ENCODE measurements at places on chromosomes 11 and 22. TPM values are rescaled to one million over a fixed set of nuclear protein-coding genes. Genes with fewer than 3 reads are reported as not detected.

The RFPL2 gene
- total RNA-seq = not detected

The PHOX2A gene
- not detected for total RNA-seq

The CAPRIN1 gene
- 134 TPM for total RNA-seq

The OR5J2 gene
- total RNA-seq = not detected

The ANO1 gene
- 8.7 TPM for total RNA-seq

The IGLL1 gene
- total RNA-seq = not detected

The ALKBH3 gene
- total RNA-seq = 9.2 TPM

The OR52H1 gene
- total RNA-seq = not detected

The PRRG4 gene
- 0.82 TPM for total RNA-seq

GRCh38 chr11:74004759-74005615 lies 3.9 kb downstream of the UCP3 start:
- no peaks in the 10 kb centered on the region for H3K36me3 ChIP-seq
- peaks cover 17% of the 10 kb centered on the region for H3K4me1 ChIP-seq
- H3K27me3 ChIP-seq = no peaks in the 10 kb centered on the region
- no peak for DNase-seq

GRCh38 chr11:8739309-8739793 lies 56.8 kb downstream of the RPL27A start:
- no peaks in the 10 kb centered on the region for H3K27me3 ChIP-seq
- H3K36me3 ChIP-seq = peaks cover 25% of the 10 kb centered on the region
- no peak for DNase-seq
- no peak overlapping the region for H3K27ac ChIP-seq
- H3K4me3 ChIP-seq = no peak overlapping the region

DNA sequence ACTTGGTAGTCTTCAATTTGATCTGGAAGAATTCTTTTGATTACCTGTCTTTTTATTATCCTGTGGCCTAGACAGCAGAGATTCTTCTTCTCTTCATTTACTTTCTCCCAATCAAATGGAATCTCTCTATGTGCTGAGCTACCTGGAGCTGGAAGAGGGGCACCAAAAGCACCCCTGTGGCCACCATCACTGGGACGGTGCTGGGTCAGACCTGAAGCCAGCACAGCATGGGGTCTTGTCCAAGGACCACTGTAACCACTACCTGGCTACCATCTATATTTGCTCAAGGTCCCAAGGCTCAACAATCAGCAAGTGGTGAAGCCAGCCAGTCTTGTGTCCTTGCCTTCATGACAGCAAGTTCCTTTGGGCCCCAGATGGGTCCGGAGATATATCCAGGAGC lies 186.6 kb downstream of the JRKL start:
- H3K27me3 ChIP-seq = no peaks in the 10 kb centered on the region
- no peaks in the 10 kb centered on the region for H3K4me1 ChIP-seq

- H3K4me3 ChIP-seq = no peak overlapping the region
- no peaks in the 10 kb centered on the region for H3K4me1 ChIP-seq
- no peaks in the 10 kb centered on the region for H3K27me3 ChIP-seq
- H3K36me3 ChIP-seq = no peaks in the 10 kb centered on the region
Measured at GRCh38 chr11:16153951-16154350, 202.4 kb downstream of the SOX6 start.

DNA sequence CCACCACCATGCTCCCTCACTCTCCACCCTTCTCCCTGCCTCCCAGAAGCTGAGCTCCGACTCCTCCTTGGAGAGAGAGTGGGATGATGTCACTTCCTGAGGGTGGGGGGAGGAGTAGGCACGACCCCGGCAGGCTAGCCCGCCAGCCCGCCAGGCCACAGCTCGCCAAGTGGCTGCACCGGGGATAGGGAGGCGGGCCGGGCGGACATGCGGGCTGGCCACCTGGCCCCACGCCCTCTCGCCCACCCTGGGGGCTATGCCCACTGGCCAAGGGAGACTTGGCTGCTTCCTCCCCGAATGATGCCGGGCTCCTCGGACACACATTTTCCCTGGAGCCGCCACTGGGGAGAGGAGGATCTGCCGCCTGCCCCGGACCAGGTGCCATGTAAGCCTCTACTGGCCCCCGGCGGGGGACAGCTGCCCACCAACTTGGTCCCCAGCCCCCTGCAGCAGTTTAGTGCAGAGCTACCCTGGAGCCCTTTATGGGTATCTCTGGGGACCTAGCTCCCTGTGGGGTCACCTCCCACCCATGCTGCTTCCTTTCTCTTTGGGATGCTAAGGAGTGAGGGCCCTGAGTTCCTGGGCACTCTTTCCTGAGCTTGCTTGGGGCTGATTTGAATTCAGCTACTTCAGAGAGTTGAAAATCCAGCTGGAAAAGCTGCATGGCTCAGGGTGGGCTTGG lies 33.7 kb upstream of the MYRF start:
- peaks cover 35% of the 10 kb centered on the region for H3K4me1 ChIP-seq
- no peaks in the 10 kb centered on the region for H3K27me3 ChIP-seq
- H3K4me3 ChIP-seq = peak overlapping the region; percentile 54
- peak overlapping the region; percentile 38 for H3K27ac ChIP-seq

GRCh38 chr11:78282821-78283220 lies 94.1 kb downstream of the USP35 start:
- no peak for DNase-seq
- peaks cover 17% of the 10 kb centered on the region for H3K36me3 ChIP-seq
- H3K4me1 ChIP-seq = peaks cover 36% of the 10 kb centered on the region
- no peak overlapping the region for H3K4me3 ChIP-seq

GRCh38 chr11:41446566-41446965 lies 12.9 kb downstream of the LRRC4C start:
- no peaks in the 10 kb centered on the region for H3K27me3 ChIP-seq
- H3K4me3 ChIP-seq = no peak overlapping the region
- H3K36me3 ChIP-seq = no peaks in the 10 kb centered on the region

DNA sequence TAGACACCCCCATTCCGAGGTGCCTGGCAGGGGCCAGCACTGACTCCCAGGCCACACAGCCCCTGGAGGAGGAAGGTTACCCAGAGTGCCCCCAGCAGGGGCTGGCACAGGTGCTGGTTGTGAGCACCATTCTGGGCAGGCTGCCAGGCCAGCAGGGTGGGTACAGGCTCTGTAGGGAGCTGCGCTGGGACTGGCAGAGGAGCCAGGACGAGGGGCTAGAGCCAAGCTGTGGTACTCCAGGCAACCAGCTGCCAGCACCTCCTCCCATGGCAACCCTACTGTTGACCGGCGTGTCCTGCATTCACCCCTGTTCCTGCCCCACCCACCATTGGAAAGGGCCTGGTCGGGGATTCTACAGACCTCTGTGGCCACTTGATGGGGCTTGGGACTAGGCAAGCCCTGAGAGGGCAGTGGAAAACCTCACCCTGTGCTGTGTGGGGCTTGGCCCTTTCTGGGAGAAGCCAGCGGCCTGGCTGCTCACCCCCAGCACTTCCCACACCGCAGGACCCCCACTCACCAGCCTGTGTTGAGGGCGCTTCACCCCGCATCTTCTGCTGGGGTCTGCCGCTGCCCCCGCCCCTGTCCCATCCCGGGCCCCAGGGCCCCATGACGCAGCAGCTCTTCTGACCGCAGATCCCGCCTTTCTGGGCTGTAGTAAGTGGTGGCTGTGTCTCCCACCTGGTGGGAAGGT lies 1.9 kb downstream of the CLDN5 start:
- DNase-seq = peak; percentile 71
- peak overlapping the region; percentile 76 for H3K27ac ChIP-seq
- H3K4me1 ChIP-seq = peaks cover 29% of the 10 kb centered on the region
- peaks cover 27% of the 10 kb centered on the region for H3K27me3 ChIP-seq
- H3K36me3 ChIP-seq = no peaks in the 10 kb centered on the region
- peak overlapping the region; percentile 58 for H3K4me3 ChIP-seq

GRCh38 chr22:29733362-29734201 lies 13.8 kb downstream of the CABP7 start:
- H3K4me1 ChIP-seq = peaks cover 4% of the 10 kb centered on the region
- H3K4me3 ChIP-seq = no peak overlapping the region
- peaks cover 29% of the 10 kb centered on the region for H3K36me3 ChIP-seq
- no peak overlapping the region for H3K27ac ChIP-seq

DNA sequence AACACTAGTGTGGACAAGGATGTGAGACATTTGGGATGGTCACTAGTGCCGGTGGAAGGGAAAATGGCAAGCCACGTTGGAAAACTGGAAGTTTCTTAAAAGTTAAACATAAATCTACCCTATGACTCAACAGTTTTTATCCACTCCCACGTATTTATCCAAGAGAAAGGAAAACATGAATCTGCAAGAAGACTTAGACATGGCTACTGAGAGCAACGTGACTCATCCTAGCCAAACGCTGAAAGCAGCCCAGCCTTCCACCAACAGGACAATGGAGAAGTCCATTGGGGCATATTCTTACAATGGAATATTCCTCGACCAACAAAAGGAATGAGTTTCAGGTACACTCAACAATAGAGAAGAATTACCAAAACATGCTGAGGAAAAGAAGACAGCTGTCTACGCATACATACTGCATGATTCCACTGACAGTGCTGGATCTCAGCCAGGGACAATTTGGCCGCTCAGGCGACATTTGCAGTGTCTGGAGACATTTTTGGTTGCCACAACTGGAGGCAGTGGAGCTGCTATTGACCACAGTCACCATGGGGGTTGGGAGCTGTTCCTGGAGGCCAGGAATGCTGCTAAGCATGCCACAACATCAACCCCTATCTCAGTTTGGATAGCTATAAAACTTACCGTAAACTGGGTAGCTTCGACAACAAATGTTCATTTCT lies 21.2 kb downstream of the SYT13 start:
- H3K4me3 ChIP-seq = no peak overlapping the region
- no peaks in the 10 kb centered on the region for H3K36me3 ChIP-seq
- H3K27ac ChIP-seq = no peak overlapping the region
- no peaks in the 10 kb centered on the region for H3K4me1 ChIP-seq
- H3K27me3 ChIP-seq = peaks cover 34% of the 10 kb centered on the region

DNA sequence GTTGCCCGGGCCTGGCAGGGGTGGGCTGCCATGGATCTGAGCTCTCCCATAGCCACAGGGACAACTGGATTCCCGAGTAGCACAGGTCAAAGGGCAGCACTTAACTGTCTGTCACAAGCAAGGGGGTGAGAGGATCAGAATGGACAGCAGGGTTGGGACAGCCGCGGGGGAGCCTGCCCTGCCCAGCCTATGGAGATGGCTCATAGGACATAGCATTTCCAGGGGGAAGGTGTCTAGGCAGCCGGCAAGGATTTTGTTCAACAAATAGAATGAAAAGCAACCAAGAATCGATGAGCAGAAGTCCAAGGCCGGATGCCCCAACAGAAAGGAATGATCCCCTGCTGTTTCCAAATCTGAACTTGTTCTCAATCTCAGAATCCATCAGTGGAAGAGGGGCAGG lies 92.9 kb downstream of the RPS6KA4 start:
- no peak for DNase-seq
- peaks cover 18% of the 10 kb centered on the region for H3K27me3 ChIP-seq
- peaks cover 19% of the 10 kb centered on the region for H3K4me1 ChIP-seq

DNA sequence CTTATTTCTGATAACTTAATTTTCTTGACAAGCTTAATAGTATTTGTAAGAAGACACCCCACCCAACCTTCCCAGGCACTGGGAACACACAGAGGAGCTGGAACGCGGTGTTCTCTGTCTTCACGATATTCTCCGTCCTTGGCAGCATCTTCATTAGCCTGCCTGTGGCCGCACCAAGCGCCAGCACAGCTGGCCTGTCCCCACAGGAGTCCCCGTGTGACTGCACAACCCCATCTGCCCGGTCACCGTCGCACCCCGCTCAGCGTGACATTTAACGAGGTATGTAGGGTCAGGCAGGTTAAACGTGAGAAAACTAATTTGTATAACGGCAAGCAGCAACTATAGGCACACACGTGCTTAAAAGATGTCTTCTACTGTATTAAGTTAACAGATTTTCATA lies 293.3 kb downstream of the BRD1 start:
- no peak for DNase-seq
- no peak overlapping the region for H3K4me3 ChIP-seq
- no peaks in the 10 kb centered on the region for H3K4me1 ChIP-seq

GRCh38 chr11:62501432-62501891 lies 45.1 kb downstream of the AHNAK start:
- peak; percentile 57 for DNase-seq
- no peak overlapping the region for H3K4me3 ChIP-seq
- no peaks in the 10 kb centered on the region for H3K36me3 ChIP-seq
- H3K27ac ChIP-seq = peak overlapping the region; percentile 80
- peaks cover 65% of the 10 kb centered on the region for H3K4me1 ChIP-seq

DNA sequence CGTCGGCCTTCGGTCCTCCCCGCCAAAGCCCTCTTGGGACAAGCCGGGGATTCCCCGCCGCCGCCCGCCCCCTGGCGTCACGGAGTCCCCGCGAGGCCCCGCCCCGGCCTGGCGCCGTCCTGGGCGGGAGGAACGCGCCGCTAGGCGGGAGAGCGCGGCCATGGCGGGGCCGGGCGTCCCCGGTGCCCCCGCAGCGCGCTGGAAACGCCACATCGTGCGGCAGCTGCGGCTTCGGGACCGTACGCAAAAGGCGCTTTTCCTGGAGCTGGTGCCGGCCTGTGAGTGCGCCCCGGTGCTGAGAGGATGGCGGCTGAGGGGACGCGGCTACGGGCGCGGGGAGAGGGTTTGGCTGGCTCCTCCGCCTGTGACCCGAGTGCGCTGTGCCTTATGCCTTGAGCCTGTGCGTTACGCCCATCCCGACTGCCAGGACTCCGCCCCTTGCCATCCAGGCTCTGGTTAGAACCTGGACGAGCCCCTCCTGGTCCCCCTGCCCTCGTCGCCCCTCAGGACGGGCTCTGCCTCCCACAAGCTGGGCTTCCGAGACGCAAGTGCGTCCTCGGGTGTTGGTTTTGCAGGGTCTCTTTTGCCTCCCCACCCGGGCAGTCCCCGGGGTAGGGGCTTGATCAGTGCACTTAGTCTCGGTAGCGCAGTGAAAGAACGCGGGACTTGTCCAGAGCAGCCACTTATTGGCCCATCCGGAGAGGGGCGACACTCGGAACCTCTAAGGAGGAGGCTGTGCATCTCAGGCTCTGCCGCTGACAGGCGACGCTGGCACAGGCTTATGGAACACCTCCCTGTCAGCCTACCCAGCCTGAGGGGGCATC lies at the start of gene ATG16L2:
Gene ATG16L2 (plus strand): TSS at position 126 of the 824 bp plus-strand sequence. CDS start 35 bp downstream, at position 161.
- DNase-seq = peak; percentile 90
- no peaks in the 10 kb centered on the region for H3K36me3 ChIP-seq
- peak within 1 kb of the TSS; percentile 79 for H3K4me3 ChIP-seq
- H3K27me3 ChIP-seq = no peaks in the 10 kb centered on the region
- peaks cover 36% of the 10 kb centered on the region for H3K4me1 ChIP-seq
- peak within 1 kb of the TSS; percentile 97 for H3K27ac ChIP-seq

GRCh38 chr22:39527481-39527961 lies 5.0 kb downstream of the RPS19BP1 start:
- H3K4me1 ChIP-seq = peaks cover 80% of the 10 kb centered on the region
- peak overlapping the region; percentile 74 for H3K27ac ChIP-seq
- no peak overlapping the region for H3K4me3 ChIP-seq

DNA sequence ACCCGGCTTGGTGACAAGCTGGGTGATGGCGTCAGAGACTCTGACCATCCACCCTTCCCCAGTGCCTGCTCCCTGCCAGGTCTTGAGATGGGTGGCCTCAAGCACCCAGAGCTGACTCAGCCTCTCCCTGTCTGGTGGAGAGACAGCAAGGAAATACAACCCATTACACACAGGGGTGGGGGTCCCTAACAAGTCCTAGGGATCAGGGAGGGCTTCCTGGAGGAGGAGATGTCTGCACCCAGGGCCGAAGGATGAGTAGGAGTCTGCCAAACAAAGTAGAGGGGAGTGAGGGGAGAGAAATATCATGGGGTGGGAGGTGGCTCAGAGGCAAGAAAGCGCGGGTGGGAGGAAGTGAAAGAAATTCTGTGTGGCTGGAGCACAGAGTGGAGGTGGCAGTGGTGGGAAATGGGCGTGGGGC lies 6.8 kb downstream of the MAFF start:
- peaks cover 35% of the 10 kb centered on the region for H3K4me1 ChIP-seq
- H3K27me3 ChIP-seq = no peaks in the 10 kb centered on the region
- no peaks in the 10 kb centered on the region for H3K36me3 ChIP-seq
- H3K27ac ChIP-seq = no peak overlapping the region
- no peak overlapping the region for H3K4me3 ChIP-seq

- H3K27ac ChIP-seq = no peak overlapping the region
- peaks cover 4% of the 10 kb centered on the region for H3K27me3 ChIP-seq
- no peaks in the 10 kb centered on the region for H3K4me1 ChIP-seq
- H3K4me3 ChIP-seq = no peak overlapping the region
Measured at GRCh38 chr22:23380230-23380573, 199.9 kb downstream of the IGLL1 start.
